ENCODE measurements at places on chromosomes 12 and 14.

- no peak for DNase-seq
These were observed 23.0 kb upstream of the GPR132 start for GRCh38 chr14:105087963-105088811.

- DNase-seq = no peak
These were observed 177.6 kb downstream of the TMEM132C start for GRCh38 chr12:128444598-128444997.

- DNase-seq = no peak
These were observed 12.5 kb downstream of the SYT10 start for GRCh38 chr12:33427071-33427470.

DNA sequence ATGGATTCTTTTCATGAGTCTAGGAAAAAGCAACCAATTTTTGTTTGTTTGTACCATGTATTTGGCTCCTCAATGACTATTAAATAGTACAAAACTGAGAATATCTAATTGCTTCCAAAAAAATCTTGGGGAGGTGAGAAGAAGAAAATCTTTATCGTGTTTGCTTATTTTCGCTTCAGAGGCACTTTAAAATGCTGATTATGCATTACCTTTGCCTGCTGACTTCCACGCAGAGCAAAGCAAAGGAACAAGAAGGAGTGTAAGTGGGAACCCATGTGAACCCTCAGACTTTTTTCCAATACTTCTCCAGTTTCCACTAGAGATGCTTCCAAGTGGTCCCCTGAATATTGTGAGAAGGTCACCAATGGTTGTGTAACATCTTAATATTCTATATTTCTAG is 43.2 kb upstream of the STRN3 start:
- DNase-seq = no peak

DNA sequence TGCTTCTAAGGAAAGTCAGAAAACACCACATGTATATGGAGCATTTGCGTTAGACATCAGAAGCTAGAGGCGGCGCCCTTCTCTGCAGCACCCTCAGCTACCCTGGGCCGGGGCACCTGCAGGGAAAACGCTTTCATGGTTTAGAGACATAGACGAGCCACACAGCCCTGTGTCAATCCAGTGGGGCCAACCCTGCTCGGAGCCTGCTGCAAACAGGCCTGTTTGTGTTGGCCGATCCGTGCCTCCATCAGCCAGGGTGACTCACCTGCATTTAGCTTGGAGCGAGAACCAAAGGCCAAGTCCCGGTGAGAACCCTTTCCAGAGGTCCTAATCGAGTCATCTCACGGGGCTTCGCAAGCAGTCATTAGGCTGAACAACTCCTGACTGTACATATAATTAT is 19.5 kb upstream of the FZD10 start:
- no peak for DNase-seq

DNA sequence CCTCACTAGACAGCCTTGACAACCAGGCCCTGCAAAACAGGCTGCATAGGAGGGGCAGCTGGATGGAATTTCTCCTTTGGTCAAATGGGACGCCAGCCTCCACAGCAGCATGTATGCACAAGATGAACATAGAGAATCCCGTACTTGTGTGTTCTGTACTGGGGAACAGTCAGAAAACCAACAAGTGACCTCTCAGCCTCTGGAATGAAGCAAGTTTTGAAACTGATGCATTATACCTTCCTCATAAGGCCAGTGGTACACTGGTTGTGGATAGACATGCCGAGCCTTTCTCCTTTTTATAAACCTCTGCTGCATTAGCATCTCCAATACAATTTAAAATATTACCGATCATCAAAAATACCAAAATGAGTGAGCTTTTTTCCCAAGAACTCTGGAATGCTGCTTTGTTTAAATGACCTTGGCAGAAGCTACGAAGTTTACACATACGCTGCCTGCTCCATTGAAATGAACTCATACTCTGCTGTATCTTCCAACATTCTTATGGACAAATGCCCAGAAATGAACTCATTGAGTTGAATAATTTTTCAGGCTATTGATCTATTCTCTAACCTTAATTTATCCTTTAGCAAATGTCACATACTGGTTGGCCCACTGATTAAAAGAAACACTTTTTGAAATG is 47.6 kb upstream of the FERMT2 start:
- no peak for DNase-seq

GRCh38 chr14:26255213-26255612 is 342.6 kb downstream of the NOVA1 start:
- no peak for DNase-seq

DNA sequence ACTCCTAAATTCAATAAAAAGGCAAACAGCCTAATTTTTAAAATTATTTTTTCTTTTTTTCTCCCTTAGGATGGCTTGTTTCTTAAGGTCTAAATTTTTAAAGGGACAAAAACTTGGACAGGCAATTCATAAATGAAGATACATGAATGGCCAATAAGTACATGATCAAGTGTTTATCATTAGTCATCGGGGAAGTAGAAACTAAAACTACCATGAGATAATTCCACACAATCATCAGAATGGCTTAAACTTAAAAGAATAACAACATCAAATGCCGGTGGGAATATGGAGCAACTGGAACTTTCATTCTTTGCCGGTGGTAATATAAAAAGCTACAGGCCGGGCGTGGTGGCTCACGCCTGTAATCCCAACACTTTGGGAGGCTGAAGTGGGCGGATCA is 29.1 kb downstream of the MOK start:
- no peak for DNase-seq

DNA sequence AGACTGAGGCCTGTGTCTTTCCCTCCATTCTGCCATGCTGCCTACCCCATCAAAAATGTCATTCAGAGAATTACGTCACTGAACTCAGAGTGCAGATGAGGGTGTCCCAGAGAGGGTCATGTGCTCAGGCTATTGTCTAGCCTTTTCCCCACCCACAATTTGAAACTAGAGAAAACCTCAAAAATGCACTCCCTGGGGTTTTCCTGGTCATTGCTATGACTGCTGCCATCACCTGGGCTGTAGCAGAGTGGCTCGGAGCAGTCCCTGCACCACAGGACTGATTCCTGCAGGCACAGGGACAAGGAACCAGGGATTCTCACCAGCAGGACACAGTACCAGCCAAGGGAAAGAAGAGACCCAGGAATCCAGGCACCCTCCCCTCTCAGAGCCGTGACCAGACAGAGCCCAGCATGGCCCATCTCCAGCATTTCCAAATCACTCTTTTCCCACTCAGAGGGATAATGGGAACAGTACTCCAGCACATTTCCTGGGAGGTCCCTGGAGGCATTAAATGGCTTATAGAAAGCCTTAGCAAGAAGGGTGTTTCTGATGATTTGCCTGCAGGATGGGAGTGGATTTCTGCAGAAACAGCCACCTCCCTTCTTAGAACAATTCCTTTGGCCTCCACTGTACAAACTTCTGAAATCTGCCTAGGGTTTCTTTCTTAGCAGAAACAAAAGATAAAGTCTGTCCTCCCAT is 45.9 kb downstream of the VWF start:
- no peak for DNase-seq

DNA sequence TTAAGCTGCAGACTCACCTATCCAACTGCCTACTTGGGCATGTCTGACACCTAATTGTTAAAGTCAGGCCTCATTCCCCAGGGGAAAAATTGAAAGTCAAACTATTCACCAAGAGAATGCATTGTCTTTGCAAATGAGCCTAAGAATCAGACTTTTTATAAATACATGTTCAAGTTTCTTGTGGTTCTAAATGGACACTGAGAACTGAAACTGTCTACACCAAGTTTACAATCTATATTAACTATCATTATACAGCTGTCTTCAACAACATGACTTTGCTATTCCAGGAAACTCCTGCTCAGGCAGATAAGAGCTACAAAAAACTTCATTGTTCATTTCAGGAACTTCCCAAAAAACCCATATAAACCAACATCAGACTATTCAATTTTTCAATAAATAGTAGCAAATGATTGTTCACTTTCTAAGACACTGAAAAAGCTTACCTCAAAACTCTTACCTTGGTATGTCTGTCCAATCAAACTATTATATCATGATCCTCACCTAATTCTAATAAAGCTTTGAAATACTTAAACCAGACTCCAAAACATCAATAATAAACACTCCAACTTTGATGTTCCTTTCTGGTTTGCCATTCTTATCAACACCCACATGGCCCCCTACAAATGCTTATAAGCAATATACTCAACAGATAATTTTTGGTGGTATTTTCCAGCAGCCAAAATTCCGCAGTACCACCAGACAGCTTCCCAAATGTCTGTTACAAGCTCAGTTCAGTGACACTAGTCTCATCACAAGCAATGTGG is 24.2 kb downstream of the CDK17 start:
- DNase-seq = no peak

Measured in NCI-H1048 (cell line).